ENCODE measurements at places on chromosomes 7 and 10.

DNA sequence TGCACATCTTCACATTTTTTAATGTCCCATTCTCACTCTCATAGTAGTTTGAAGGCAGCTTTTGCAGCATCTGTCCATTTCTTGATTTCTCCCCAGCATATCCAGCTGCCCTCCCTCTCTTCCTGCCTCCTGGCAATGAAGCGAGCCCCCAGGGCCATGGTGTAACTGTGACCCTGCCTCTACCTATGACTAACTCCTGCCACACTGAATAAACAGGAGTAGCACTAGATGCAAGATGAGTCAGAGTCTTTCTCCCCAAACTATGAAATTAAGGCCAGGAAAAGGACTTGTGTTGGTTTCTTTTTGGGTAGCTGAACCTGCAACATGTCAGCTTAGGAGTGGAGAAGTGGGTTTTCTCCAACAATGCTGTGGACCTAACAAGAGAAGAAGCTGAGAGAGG is 329.0 kb downstream of the RNLS start:
- peak; percentile 70 for DNase-seq

DNA sequence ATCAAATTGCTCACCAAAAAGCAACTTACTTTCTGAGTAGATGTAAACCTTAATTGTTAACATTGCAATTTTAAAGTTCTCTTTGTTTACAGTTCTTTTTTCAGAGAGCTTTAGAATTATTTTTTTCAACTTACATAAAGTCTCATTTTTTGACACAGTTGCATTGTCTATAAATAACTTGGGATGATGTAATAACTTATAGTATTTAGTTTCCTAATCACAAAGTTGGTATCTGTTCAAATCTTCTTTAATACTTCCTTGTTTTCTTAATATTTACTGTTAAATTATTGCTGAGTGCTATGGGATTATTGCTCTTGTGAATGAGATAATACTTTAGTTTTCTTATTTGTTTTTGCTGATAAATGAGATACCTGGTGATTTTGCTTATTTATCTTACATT is 18.9 kb upstream of the SUV39H2 start:
- DNase-seq: no peak

GRCh38 chr10:46559231-46559671 is 2.8 kb upstream of the GPRIN2 start:
- no peak for DNase-seq

GRCh38 chr7:127587663-127588018 is 570 bp upstream of the ARF5 start:
- DNase-seq: no peak

DNA sequence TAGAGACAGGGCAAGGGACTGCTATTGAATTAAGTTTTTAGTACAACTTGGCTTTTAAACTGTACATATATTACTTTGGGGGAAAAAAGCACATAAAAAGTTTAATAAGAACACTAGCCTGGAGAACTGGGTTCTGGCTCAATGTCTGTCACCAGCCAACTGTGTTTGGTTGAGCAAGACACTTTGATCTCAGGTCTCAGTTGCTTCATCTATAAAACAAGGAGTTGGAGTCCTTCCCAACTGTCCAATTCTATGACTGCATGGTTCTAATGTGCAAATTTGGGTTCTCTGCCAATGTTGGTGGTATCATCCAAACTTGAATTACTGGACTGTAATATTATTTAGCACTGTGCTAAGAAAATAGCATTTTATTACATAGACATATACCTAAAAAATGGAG is 50.3 kb downstream of the ATXN7L1 start:
- no peak for DNase-seq

- DNase-seq: no peak
These were observed 90.4 kb upstream of the BMPER start for GRCh38 chr7:33814936-33815335.

DNA sequence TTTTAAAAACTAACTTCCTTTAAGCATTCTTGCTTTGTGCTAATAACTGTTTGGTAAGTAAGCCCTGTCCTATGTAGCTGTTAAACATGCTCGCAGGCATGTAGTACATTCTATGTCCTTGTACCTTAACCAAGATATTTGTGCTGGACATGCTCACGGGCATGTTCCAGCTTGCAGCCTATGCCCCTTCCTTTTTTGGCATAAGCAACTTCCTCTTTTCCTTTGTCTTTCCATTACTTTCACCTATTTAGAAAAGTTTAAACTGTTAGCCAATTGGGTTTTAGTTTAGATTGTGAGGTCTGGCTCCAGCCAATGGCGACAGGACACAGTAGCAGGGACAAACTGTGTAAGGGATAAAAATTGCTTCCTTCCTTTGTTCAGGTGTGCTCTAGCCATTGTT is 14.4 kb upstream of the APBB1IP start:
- DNase-seq: no peak

DNA sequence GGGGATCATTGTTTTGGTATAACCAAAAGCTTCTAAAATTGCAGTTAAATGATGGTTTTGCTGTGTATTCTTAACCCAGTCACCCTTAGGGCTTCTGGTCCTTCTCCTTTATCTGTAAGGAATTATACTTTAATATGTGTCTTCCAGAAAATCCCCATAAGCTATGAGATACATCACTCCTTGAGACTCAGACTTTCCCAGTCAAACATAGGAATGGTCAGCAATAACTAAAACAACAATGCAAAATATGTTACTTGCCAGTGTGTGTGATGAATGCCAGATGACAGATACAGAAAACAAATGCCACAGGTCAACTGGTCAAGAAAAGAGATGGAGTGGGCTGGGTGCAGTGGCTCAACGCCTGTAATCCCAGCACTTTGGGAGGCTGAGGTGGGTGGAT is 10.1 kb downstream of the ADD3 start:
- DNase-seq: no peak

DNA sequence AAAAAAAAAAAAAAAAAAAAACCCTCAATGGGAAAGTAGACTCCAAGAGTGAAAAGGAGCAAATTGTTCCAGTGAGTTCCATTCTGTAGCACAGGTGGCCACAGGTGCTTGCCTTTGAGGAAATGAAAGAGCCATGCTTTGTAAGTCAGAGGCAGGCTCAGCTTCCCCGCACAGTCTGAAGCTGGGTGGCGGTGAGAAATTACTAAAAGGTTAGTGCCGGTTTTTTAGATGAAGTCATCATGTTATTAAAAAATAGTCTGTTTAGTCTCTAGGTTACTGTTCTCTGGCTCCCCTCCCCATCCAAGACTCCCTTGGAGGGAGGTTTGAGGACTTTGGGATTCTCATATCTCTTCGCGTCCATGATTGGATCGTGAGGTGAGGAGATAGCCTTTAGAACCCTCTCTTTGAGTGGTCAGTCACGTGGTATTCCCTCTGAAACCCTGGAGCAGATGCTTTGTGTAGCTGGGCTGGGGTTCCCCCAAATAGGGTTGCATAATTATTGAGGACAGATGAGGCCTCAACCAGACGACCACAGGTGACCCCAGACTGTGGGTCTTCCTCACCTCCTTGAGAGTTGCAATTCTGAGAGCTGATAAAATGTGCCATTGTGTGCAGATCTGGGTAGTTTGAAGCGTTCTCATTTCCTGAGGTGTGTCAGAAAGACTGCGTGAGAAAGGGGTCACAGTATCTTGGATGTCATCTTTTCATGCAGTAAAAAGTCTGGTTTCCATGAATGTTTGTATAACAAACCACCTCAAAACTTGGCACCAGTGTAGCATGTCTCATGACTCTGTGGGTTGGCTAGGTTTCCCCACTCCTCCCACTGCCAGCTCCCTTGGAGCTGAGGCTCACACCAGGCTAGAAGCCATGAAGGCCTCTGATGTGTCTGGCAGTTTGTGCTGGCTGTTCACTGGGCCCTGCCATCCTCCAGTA is 27.1 kb downstream of the OGDH start:
- DNase-seq: peak; percentile 87

- no peak for DNase-seq
These were observed 146.9 kb upstream of the AKR1E2 start for GRCh38 chr10:4678951-4679671.

DNA sequence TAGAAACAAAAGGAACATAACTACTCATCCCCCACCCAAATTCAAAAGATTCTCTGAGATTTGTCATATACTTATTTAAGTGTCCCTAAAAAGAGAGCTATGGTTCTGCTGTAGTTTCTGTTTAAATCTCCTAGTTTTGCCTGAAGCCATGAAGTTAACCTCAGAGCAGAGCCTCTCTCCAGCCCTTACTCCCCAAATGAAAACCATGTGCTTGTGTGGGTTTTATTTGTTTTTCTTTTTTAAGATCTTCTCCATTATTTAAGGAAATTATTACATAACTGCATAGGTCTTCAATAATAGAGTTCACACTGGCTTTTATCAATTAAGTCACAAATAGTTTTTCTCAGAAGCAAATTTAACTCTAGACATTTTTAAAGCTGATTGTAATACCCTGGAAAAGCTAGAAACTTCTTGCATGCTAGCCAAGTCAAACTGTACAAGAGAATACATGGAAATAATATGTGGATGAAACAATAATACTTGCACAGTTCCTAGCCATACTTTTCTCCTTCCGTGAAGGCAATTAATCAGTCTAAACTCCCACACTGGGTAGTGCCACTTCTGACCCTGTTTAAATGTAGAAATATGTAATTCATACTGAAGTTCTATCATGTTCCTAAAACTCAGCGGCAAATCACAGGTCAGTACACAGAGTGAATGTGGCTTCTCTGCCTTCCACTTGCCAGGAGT is 579.7 kb downstream of the SUGCT start:
- peak; percentile 72 for DNase-seq

DNA sequence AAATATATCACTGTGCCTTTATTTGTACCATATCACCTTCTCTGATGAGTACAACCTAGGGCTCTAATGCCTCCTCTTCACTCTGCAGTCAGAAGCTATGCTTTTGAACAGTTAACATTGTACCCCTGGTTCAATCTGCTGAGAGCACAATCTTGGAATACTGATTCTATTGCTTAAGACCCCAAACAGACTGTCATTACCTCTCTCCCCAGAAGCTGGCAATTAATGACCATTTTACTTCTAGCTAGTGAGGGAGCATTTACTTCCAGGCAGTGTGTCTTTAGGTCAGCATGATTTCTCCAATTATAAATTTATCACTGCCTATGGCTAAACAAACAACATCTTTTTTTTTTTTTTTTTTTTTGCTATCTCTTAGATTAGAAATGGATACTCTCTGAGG is 36.0 kb upstream of the SPOCK2 start:
- no peak for DNase-seq

GRCh38 chr10:66466622-66467021 is 459.2 kb upstream of the LRRTM3 start:
- no peak for DNase-seq

DNA sequence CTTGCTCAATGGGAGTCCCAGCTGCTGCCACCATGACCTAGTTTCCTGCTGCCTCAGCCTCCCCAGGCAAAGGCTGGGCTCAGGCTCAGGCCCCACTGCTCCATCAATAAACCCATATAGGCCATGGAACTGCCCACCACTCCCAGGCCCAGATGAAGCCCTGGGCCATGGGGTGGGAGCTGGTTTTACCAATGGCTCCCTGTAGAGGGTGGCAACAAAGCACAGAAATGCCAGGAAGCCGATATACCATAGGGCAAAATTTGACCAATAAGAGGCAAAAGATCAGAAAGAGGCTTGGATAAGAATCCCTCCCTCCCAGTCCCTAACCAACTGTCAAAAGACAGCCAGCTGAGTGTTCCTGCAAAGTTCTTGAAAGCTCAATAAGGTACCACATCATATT is 101.8 kb upstream of the DOCK1 start:
- DNase-seq: no peak

DNA sequence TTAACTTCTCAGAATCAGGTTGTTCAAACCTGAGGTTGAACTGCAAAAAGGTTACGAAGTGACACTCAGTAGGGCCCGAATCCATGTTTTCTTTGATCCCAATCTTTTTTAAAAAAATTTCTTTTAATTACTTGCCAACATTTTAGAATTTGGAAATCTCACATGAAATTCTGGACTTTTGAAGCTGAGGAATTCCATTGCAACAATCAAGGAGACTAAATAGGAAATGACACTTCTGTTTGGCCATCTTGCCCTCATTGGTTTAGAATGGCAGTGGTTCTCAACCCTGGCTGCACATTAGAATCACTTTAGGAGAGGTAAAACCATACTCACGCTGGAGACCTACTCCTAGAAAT is 471 bp upstream of the TOMM7 start:
- no peak for DNase-seq

GRCh38 chr10:4296161-4296560 is 511.2 kb upstream of the KLF6 start:
- DNase-seq: no peak

- DNase-seq: no peak
These were observed 88.3 kb upstream of the KAT6B start for GRCh38 chr10:74738052-74738451.

- DNase-seq: no peak
These were observed 314.3 kb downstream of the HPSE2 start for GRCh38 chr10:98921316-98921715.

GRCh38 chr7:51471981-51472296 is 155.3 kb upstream of the COBL start:
- DNase-seq: no peak

DNA sequence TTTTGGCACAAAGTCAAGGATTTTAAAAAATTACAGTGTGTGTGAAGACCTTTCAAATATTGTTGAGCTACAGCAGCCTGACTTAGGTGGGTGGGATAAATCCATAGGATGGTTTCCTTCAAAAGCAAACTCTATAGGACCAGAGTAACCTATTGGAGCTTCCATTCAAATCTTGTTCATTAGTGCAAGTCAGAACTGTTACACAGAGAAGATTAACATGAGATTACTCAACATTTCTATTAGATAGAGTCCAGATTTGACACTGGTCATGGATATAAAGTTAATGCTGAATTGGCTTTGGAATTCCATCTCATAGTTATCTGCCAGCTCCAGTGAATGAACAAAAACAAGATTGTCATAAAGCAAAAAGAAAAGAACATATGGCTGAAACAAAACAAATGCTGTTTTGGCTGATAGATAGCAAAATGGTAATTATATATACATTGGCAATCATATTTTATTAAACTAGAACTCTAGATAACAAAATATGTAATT is 129.6 kb upstream of the SEMA3A start:
- no peak for DNase-seq

- no peak for DNase-seq
These were observed 174.0 kb downstream of the CELF2 start for GRCh38 chr10:11191678-11192077.
